ENCODE measurements at places on chromosomes 12 and 14. TPM values are rescaled to one million over a fixed set of nuclear protein-coding genes. Genes with fewer than 3 reads are reported as not detected.

Gene PLBD1
- not detected for total RNA-seq

Gene CORO1C
- total RNA-seq: 70.1 TPM

Gene RPL6
- total RNA-seq: 1,848 TPM

Gene NCAPD2
- total RNA-seq: 104 TPM

Gene POU6F1
- 5.1 TPM for total RNA-seq

Gene KSR2
- total RNA-seq: 0.02 TPM

Gene BCL11B
- total RNA-seq: 48.2 TPM

Gene TEX52
- total RNA-seq: 0.17 TPM

DNA sequence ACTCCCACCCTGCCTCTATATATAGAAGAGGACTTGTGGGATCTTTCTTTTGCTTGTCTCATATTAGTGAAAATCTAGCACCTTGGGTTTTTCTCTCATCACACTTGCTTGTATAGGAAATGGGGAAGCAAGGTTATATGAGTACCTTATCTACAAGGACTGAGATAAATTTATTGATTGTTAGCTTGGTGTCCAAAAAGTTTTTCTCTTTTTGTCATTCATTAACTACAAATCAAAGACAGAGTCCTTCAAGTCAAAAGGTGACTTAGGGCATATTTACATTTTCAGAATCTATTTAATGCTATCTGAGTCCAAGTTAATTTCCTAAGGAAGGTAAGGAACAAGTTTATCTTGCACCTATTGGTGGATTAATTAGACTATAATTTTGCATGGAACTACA lies 92.7 kb downstream of the SNAPC1 start:
- H3K27me3 ChIP-seq: peaks cover 49% of the 10 kb centered on the region
- H3K36me3 ChIP-seq: no peaks in the 10 kb centered on the region
- H3K4me3 ChIP-seq: no peak overlapping the region
- peak; percentile 7 for DNase-seq
- no peak overlapping the region for H3K27ac ChIP-seq

GRCh38 chr12:104011253-104011652 lies 38.7 kb downstream of the GLT8D2 start:
- H3K27me3 ChIP-seq: peaks cover 26% of the 10 kb centered on the region
- H3K4me3 ChIP-seq: no peak overlapping the region
- no peak for DNase-seq
- no peak overlapping the region for H3K27ac ChIP-seq
- H3K36me3 ChIP-seq: no peaks in the 10 kb centered on the region
- no peaks in the 10 kb centered on the region for H3K4me1 ChIP-seq

DNA sequence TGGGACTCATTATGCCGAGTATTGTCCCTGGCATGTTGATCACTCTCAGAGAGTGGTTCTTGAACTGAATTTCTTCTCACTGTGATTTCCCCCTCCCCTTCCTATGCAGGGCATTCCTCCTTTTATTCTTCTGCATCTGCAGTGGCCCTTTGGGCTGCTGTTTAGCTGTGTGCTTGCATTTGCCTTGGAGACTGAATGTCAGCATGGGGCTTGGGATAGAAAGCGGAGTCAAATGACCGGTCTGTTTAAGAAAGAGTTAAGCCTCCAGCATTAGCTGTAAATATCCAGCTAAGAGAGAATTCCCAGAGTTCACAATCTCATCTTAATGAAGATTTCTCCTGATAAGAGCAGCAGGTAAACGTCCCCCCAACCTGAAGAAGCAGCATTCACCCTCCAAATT lies 65.6 kb upstream of the RMST start:
- DNase-seq: no peak
- H3K4me1 ChIP-seq: no peaks in the 10 kb centered on the region
- H3K27ac ChIP-seq: no peak overlapping the region
- no peaks in the 10 kb centered on the region for H3K27me3 ChIP-seq

GRCh38 chr12:12025799-12026386 lies 44.8 kb upstream of the BCL2L14 start:
- H3K36me3 ChIP-seq: peaks cover 15% of the 10 kb centered on the region
- peaks cover 73% of the 10 kb centered on the region for H3K4me1 ChIP-seq
- H3K4me3 ChIP-seq: no peak overlapping the region

DNA sequence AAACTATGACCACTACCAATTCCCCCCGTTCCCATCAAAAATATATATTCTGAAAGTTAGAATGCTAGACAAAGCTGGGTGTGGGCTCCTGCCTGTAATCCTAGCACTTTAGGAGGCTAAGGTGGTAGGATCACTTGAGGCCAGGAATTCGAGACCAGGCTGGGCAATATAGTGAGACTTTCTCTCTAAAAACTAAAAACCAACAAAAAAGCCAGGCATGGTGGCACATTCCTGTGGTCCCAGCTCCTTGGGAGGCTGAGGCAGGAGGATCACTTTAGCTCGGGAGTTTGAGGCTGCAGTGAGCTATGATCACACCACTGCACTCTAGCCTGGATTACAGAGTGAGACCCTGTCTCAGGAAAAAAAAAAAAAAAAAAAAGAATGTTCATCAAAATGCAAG lies 48.8 kb upstream of the COL2A1 start:
- peaks cover 4% of the 10 kb centered on the region for H3K4me1 ChIP-seq
- no peak overlapping the region for H3K27ac ChIP-seq
- no peak for DNase-seq
- H3K4me3 ChIP-seq: no peak overlapping the region
- H3K36me3 ChIP-seq: peaks cover 24% of the 10 kb centered on the region

- H3K4me3 ChIP-seq: no peak overlapping the region
- H3K4me1 ChIP-seq: no peaks in the 10 kb centered on the region
- H3K27ac ChIP-seq: no peak overlapping the region
- no peak for DNase-seq
- peaks cover 2% of the 10 kb centered on the region for H3K27me3 ChIP-seq
- peaks cover 41% of the 10 kb centered on the region for H3K36me3 ChIP-seq
Observed at GRCh38 chr14:77469539-77469938, 11.6 kb downstream of the AHSA1 start.

DNA sequence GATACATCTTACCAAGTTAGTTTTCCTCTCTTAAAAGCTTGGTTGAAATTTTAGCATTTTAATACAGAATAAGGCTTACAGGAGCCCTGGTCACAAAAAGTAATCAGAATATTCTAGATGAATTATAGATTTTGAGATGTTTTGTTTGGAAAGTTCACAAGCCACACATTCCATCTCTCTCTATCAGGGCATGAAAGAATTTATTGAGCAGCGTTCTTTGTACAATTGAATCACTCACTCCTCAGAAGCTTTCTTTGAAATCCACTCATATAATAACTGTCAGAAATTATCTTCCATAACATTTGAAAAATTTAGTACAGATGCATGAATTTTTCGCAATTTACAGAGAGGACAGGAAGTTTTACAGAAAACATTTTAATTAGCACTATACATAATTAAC lies 938.6 kb upstream of the MDGA2 start:
- no peaks in the 10 kb centered on the region for H3K4me1 ChIP-seq
- H3K27me3 ChIP-seq: no peaks in the 10 kb centered on the region
- no peaks in the 10 kb centered on the region for H3K36me3 ChIP-seq
- no peak for DNase-seq
- H3K4me3 ChIP-seq: no peak overlapping the region
- H3K27ac ChIP-seq: no peak overlapping the region

GRCh38 chr12:1660304-1661187 lies 30.3 kb upstream of the ADIPOR2 start:
- peak overlapping the region; percentile 69 for H3K4me3 ChIP-seq
- peaks cover 20% of the 10 kb centered on the region for H3K4me1 ChIP-seq
- H3K27me3 ChIP-seq: peaks cover 5% of the 10 kb centered on the region
- peak overlapping the region; percentile 72 for H3K27ac ChIP-seq
- no peaks in the 10 kb centered on the region for H3K36me3 ChIP-seq

DNA sequence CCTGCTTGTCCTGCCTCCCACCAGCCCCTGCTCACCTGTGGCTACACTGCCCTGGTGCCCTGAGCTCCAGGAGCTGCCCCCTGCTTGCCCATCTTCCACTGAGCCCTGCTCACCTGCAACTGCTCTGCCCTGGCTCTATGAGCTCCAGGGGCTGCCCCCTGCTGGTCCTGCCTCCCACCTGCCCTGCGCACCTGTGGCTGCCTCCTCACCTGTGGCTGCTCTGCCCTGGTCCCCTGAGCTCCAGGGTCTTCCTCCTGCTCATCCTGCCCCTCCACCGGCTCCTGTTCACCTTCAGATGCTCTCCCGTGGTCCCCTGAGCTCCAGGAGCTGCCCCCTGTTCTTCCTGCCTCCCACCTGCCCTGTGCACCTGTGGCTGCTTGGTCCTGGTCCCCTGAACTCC lies 247.6 kb downstream of the TMEM121 start:
- H3K27ac ChIP-seq: no peak overlapping the region
- H3K27me3 ChIP-seq: no peaks in the 10 kb centered on the region

DNA sequence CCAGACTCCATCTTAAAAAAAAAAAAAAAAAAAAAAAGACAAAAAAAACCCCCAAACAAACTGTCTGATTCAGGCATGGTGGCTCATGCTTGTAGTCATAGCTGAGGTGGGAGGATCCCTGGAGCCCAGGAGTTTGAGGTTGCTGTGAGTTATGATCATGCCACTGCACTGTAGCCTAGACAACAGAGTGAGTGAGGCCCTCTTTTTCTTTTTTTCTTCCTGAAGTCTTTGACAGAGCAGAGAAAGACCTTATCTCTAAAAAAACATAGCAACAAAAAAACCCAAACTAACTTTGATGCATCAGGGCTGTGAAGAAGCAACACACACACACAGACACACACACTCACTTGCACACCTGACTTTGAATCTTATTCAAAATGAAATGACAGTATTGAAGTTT lies 7.7 kb upstream of the AMN1 start:
- H3K27ac ChIP-seq: peak overlapping the region; percentile 87
- no peaks in the 10 kb centered on the region for H3K27me3 ChIP-seq
- peak; percentile 87 for DNase-seq
- H3K4me1 ChIP-seq: peaks cover 46% of the 10 kb centered on the region
- H3K4me3 ChIP-seq: peak overlapping the region; percentile 14

DNA sequence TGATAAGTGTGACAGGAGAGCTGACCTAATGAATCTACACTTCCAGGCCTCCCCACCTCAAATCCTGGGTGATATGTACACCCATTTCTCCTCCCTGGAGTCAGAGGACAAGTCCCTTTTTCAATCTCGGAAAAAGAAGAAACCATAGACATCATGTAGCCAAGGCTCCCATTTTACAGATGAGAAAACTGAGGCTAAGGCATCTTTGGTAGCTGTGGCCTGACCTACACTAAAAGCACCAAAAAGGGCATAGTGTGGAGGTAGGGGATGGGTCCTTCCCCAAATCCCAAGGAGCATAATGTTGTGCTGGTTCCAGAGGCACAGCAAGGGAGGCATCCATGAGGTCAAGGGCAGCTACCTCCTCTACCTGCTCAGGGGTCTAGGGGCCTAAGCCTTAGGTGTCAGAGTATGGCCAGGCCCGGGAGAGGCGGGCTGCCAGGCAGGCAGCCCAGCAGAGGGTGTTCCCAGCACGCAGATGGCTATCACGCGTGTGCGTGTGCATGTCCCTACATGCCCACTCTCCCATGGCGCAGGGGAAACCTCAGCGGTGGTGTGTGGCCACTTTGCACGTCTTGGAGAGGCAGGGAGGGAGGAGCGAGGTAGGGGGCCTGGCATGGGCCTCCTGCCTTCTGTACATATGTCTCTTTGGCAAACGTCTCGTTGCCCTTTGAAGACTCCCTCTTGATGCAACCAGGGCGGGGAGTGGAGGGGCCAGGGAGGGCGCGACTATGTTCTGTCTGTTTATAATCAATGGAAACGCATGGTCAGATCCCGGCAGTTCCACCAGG lies 2.5 kb downstream of the PGF start:
- H3K4me3 ChIP-seq: no peak overlapping the region
- no peak overlapping the region for H3K27ac ChIP-seq
- no peak for DNase-seq
- peaks cover 13% of the 10 kb centered on the region for H3K27me3 ChIP-seq

GRCh38 chr12:22321638-22322037 lies 12.9 kb downstream of the ST8SIA1 start:
- H3K27me3 ChIP-seq: no peaks in the 10 kb centered on the region
- no peak for DNase-seq
- no peak overlapping the region for H3K27ac ChIP-seq
- no peaks in the 10 kb centered on the region for H3K4me1 ChIP-seq

DNA sequence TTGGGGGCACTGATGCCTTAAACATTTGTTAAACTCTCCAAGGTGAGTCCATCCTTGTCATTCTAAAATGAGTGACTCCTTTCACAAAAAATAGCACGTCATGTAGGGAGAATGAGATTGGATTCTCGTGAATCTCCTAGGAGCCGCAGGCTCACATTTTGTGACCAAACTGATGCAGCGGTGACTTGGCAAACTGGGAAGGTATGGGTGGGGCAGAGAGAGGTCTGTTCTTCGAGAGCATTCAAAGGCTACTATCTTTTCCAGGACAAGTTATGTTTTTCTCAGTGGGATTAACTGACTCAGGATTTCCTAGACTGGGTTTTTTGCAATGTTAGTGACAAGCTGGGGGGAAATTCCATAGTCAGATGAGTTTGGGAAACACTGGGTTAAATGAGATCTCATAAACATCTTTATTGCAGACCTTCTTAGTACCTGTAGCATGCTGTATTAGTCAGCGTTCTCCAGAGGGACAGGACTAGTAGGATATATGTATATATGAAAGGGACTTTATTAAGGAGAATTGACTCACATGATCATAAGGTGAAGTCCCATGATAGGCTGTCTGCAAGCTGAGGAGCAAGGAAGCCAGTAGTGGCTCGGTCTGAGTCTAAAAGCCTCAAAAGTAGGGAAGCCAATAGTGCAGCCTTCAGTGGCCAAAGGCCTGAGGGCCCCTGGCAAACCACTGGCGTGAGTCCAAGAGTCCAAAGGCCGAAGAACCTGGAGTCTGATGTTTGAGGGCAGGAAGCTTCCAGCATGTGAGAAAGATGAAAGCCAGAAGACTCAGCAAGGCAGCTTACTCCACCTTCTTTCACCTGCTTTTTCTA lies 61.0 kb downstream of the FOXN4 start:
- no peak overlapping the region for H3K27ac ChIP-seq
- H3K27me3 ChIP-seq: no peaks in the 10 kb centered on the region
- H3K4me1 ChIP-seq: peaks cover 4% of the 10 kb centered on the region
- no peak overlapping the region for H3K4me3 ChIP-seq

GRCh38 chr14:86708846-86709339 lies 1178.9 kb downstream of the FLRT2 start:
- DNase-seq: no peak
- no peaks in the 10 kb centered on the region for H3K36me3 ChIP-seq
- no peak overlapping the region for H3K27ac ChIP-seq
- no peaks in the 10 kb centered on the region for H3K27me3 ChIP-seq
